ENCODE measurements at places on chromosomes 7 and 10.
A peak's percentile ranks its signal among the peaks of the same experiment; 100 is the strongest.

DNA sequence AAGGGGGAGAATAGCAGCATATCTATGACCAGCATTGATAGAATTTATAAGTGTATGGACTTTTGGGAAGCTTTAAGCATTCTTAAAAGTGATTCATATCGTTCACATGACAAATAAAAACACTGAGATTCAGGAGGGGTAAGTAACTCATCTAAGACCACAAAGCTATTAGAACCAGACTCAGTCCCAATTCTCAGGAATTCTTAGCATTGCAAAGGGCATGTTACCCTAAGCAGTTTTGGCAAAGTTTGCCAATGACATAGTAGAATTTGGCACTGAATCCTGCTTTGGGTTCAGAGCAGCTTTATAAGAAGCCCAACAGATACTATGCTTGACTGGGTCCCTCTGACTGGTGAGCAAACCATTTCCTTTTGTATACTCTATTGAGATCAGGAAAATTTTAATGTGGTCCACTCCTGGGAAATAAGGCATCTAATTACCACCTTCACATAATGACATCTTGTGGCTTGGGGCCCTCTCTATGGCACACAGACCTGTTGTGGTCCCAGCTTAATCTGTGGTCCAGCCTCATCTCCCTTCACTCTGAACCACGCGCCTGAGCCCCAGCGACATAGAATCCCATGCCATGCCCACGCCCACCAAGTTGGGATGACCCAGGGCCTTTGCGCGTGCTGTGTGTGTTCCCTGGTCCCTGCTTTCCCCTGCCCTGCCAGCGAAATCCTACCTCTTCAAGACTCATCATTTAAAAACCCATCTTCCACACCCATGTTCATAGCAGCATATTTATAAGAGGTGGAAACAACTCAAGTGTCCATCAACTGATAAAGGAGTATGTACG, 37.5 kb upstream of the DOCK1 start:
- no peaks in the 10 kb centered on the region for H3K27me3 ChIP-seq
- no peak for DNase-seq
- no peaks in the 10 kb centered on the region for H3K36me3 ChIP-seq
- no peak overlapping the region for H3K27ac ChIP-seq

GRCh38 chr10:110530131-110530831, 32.6 kb downstream of the DUSP5 start:
- no peaks in the 10 kb centered on the region for H3K36me3 ChIP-seq
- DNase-seq: peak; percentile 77
- peak overlapping the region; percentile 12 for H3K4me3 ChIP-seq

DNA sequence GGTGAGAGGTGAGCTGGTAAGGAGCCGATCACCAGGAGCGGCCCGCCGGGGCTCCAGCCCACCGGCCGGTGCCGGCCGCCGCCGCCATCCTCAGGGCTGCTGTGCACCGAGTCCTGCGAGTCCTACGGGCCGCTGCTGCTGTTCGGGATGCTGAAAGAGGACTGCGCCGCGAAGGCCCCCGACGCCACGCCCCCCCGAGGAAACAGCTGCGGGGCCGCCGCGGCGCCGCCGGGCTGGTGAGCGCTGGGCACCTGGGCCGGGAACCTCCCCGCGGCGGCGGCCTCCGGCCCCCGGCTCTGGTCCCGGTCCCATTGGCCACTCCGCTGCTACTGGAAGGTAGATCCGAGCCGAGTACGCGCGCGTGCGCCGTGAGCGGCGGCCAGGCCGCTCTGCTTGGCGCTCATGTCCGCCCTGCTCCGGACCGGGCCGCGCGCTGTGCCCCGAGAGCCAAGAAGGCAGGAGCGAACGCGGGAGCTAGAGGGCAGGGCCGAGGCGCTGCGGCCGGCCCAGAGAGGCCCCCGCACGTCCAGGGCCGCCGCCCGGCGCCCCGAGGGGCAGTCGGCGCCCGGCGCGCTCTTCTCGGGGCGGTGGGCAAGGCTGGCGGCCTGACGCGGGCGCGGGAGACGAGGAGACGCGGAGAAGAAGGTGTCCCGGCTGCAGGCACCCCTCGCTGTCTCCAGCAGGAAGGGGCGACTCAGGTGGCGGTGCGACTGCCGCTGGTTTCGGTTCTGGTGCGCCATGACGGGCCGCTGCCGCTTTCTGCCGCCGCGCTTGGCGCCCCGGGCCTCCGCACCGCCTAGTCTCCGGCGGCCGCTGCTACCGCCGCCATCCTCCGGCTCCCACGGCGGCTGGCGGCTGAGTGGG, 121.3 kb upstream of the WIPF3 start:
- H3K27ac ChIP-seq: peak overlapping the region; percentile 39
- H3K36me3 ChIP-seq: no peaks in the 10 kb centered on the region
- no peaks in the 10 kb centered on the region for H3K27me3 ChIP-seq
- peak; percentile 73 for DNase-seq

DNA sequence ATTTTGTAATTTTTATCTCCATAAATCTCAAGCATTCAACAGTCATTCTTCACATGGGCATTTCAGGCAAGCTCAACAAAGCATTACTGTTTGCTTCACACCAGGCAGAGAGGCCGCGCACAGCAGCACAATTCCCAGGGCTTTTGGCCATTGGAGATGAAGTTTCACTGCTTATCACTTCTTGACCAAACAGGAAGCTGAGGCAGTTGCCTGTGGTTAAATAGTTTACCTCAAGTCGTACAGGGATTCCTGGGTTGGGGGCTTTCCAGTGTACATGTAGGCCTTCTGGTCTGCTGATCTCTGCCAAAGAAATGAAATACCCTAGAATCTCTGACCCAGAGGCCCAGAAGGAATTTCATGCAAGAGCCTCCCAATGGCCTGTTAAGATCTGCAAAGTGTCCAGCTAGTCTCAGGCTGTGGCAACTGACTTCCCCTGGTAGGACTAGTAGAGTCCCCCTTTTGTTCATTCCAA, 11.2 kb upstream of the PRDX3 start:
- DNase-seq: no peak
- peaks cover 18% of the 10 kb centered on the region for H3K4me1 ChIP-seq
- H3K36me3 ChIP-seq: no peaks in the 10 kb centered on the region

DNA sequence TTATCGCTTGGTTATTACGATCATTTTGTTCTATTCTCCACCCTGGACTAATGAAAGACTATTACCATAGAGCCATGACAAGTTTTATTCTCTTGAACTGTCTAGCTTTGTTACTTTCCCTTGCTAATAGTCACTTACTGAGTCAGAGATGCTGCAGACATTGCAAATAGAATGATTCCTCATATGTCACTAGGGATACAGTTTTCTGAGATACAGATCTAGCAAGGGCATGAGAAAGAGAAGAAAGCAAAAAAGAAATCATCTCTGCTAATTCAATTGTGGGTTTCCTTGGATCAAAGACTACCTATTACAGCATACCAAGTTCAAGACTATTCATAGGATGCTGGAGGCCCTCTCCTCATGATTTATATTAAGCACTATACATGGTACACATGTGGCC, 204.3 kb downstream of the MBL2 start:
- peaks cover 15% of the 10 kb centered on the region for H3K4me1 ChIP-seq

GRCh38 chr10:117652228-117653169, 110.0 kb downstream of the EMX2 start:
- no peak for DNase-seq
- peak overlapping the region; percentile 96 for H3K27ac ChIP-seq
- no peaks in the 10 kb centered on the region for H3K27me3 ChIP-seq
- peaks cover 12% of the 10 kb centered on the region for H3K4me1 ChIP-seq
- H3K4me3 ChIP-seq: no peak overlapping the region

DNA sequence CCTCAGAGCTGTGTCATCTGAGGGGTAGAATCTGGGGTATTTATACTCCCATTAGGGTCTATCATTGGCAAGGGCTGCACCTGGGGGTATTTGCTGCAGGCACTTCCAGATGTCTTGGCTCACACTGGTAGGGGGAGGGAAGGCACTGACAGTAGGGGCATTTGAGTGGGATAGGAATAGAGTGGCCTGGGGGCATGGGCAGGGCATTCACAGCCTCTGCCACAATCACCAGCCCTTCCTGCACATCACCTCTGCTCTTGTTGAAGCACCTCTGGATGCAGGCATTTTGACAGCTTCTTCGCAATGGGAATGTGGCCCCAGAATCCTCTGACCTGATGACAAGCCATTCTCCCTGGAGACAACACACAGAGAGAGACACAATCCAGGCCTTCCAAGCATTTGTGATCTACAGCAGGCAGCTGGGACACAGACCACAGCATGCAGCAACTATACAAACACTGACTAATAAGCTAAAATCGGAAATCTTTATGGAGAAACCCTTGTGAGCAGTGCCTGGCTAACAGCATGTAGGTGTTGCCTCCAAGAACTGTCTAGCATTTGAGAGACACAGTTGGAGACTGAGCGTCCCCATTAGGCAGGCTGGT, 178.5 kb downstream of the KCNMA1 start:
- no peak overlapping the region for H3K4me3 ChIP-seq
- peaks cover 5% of the 10 kb centered on the region for H3K4me1 ChIP-seq

GRCh38 chr10:72830625-72831024, 62.9 kb upstream of the OIT3 start:
- no peak overlapping the region for H3K4me3 ChIP-seq
- H3K27ac ChIP-seq: no peak overlapping the region
- H3K27me3 ChIP-seq: no peaks in the 10 kb centered on the region
- H3K36me3 ChIP-seq: no peaks in the 10 kb centered on the region
- no peak for DNase-seq

- H3K4me1 ChIP-seq: no peaks in the 10 kb centered on the region
- no peak for DNase-seq
- H3K27me3 ChIP-seq: no peaks in the 10 kb centered on the region
- no peak overlapping the region for H3K4me3 ChIP-seq
Observed at GRCh38 chr10:86289577-86289868, 77.1 kb downstream of the GRID1 start.

DNA sequence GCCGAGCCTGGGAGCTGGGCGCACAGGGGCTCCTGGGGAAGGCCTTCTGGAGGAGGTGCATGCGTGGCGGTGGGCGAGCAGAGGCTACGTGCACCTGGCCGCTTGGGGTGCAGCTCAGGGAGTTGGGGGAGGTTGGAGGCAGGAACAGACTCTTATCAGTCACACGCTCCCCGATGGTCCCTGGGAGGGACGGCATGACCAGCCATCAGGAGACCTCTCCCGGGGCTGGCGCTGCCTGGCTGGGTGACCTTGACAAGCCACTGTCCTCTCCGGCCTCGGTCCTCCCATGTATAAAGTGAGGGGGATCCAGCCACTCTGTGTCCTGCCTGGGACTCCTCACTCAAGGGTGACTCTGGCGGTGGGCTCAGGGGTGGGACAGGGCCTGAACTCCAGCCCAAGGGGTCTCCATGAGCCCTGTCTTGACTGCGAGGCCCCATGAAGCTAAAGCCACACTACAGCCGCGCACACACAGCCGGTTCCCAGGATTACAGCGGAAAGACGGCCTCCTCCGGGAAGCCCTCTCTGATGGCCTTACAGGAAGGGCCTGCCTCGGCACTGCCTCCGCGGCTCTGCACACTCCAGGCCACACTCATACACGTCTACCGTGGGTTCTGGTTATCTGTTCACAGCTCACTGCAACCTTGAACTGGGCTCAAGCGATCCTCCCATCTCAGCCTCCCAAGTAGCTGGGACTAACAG, 2.3 kb downstream of the TMEM184A start:
- peaks cover 15% of the 10 kb centered on the region for H3K4me1 ChIP-seq
- no peak overlapping the region for H3K4me3 ChIP-seq

DNA sequence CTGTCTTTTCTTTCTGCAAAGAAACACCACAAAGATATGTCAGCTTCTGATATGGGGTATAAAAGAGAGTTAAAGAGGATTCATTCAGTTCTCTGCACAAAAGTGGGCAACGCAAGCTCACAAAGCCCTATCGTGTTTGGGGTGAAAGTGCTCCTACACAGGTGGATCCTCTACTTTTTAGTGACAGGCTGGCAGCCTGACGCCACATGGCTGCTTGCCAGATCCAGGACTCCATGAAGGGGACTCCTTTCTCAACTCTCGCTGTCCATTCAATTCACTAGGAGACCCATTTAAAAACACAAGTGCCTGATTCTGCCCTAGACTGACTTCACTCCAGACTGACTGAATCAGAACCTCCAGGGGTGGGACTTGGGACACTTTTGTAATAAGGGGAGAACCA, 8.0 kb downstream of the PARP12 start:
- no peak overlapping the region for H3K27ac ChIP-seq
- no peak overlapping the region for H3K4me3 ChIP-seq
- no peak for DNase-seq
- peaks cover 31% of the 10 kb centered on the region for H3K36me3 ChIP-seq
- no peaks in the 10 kb centered on the region for H3K27me3 ChIP-seq

GRCh38 chr10:110398419-110399105, 93.8 kb upstream of the SMNDC1 start:
- peak overlapping the region; percentile 61 for H3K4me3 ChIP-seq
- peak; percentile 99 for DNase-seq
- no peaks in the 10 kb centered on the region for H3K36me3 ChIP-seq
- peaks cover 43% of the 10 kb centered on the region for H3K4me1 ChIP-seq
- H3K27me3 ChIP-seq: no peaks in the 10 kb centered on the region

DNA sequence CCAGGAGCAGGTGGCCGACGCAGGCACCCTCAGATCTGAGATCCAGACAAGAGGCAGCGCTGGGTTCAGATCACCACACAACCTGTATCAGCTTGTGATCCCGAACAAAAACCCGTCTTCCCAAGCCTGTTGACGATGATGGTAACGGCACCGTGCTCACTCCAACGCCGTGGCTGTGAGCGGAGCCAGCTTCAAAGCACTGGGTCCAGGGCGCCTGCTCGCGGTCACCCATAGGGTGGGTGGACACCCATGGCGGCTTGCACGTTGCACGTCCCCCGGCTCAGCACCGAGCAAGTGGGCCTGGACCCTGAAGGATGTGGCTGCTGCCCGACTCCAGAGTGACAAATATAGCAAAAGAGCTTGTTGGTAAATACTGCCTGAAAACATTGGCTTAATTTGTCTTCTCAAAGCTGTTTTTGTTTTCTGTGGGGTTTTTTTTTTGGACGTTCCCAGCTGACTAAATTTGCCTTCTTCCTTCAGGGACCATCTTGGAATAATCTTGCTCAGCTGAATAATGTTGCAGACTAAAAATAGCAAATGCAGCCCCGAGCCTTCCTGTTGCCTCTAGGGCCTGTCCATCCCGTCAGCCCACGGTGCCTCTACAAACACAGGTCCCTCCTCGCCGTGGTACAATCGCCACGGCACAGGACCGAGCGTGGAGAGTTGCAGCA, 41.0 kb downstream of the FOXK1 start:
- no peak overlapping the region for H3K4me3 ChIP-seq
- H3K27ac ChIP-seq: no peak overlapping the region
- no peak for DNase-seq
- H3K27me3 ChIP-seq: no peaks in the 10 kb centered on the region

DNA sequence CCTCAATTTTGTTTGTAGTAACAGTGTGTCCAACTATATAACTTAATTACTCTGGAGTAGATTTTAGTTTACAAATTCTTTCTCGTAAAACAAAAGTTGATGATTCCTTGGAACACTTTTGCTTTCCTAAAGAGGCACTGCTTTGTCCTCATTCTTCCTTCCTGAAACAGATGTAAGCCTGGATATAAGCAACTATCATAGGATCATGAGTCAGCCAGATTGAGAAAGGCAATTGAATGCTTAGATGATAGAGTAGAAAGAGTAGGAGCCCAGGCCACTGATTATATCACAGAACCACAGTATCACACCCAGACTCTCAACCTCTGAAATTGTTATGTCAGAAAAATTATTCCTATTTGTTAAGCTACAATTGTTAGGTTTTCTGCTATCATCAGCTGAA, 69.9 kb downstream of the TMEM106B start:
- H3K27ac ChIP-seq: no peak overlapping the region
- no peaks in the 10 kb centered on the region for H3K36me3 ChIP-seq
- no peaks in the 10 kb centered on the region for H3K4me1 ChIP-seq
- no peaks in the 10 kb centered on the region for H3K27me3 ChIP-seq

All from MCF 10A (cell line).